ENCODE measurements at places on chromosomes 1 and 21.
A peak's percentile ranks its signal among the peaks of the same experiment; 100 is the strongest.

GRCh38 chr1:96723377-96723776 lies 1.8 kb downstream of the PTBP2 start:
- DNase-seq: no peak

GRCh38 chr1:168939110-168939946 lies 167.2 kb upstream of the ATP1B1 start:
- DNase-seq: no peak

GRCh38 chr1:15698201-15698600 lies 14.1 kb downstream of the PLEKHM2 start:
- DNase-seq: no peak

DNA sequence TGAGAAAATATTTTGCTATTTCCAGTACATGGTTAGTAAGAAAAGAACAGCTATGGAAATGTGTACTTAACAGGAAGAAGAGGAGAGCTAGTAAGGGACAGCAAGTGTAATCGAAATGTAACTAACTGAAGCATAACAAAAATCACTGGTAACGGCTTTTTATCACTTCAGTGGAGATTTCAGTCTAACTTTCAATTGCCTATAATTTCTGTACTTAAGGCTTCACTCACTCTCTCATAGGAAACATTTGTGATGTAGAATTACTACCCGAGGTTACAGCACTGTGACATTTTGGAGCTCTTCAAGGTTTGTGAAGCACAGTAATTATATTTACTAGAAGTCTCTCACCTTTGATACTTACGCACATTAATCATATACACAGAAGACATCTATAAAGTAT lies 1119.1 kb downstream of the AMY1C start:
- DNase-seq: no peak

GRCh38 chr1:16237343-16237830 lies 404 bp upstream of the CPLANE2 start:
- DNase-seq: no peak

- no peak for DNase-seq
These were observed 301.7 kb downstream of the GRIK1 start for GRCh38 chr21:29638138-29638537.

- DNase-seq: peak; percentile 46
These were observed 19.4 kb downstream of the ABCG1 start for GRCh38 chr21:42238185-42238934.

GRCh38 chr21:43308101-43308814 lies 118.7 kb downstream of the SIK1 start:
- DNase-seq: no peak

GRCh38 chr1:111648806-111649205 lies 29.2 kb downstream of the RAP1A start:
- DNase-seq: no peak

- DNase-seq: no peak
These were observed 2.8 kb upstream of the INPP5B start for GRCh38 chr1:37949524-37950152.

DNA sequence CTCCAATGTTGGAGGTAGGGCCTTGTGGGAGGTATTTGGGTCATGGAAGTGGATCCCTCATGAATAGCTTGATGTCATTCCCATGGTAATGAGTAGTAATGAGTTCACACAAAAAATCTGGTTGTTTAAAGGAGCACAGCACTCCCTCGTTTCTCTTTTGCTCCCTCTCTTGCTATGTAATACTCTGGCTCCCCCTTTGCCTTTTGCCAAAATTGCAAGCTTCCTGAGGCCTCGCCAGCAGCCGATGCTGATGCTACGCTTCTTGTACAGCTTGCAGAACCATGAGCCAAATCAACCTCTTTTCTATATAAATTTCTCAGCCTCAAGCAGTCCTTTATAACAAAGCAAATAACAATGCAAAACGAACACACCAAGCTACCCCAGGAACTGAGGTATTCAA lies 80.9 kb downstream of the LHX9 start:
- no peak for DNase-seq

GRCh38 chr1:33659641-33660040 lies 187.2 kb downstream of the ZSCAN20 start:
- DNase-seq: no peak

DNA sequence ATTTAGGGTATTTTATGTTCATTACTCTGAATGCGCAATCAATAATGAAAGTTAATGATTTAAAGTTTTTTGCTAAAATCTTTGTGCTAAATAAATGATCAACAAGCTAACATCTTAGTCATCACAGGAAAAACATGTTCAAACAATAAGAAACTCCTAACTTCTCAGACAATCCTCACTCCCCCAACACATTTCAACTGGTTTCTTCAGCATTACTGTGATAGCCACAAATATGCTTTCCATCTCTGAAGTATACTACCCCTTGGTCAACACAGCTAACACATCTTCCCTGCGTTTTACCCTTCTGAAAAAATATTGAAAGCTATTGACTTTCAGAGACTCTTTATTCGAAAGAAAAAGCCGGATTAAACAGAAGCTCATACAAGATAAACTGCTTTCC lies 85.8 kb downstream of the ZNF644 start:
- no peak for DNase-seq
